ENCODE measurements at places on chromosomes 12 and 14. TPM values are rescaled to one million over a fixed set of nuclear protein-coding genes. Genes with fewer than 3 reads are reported as not detected.

- no peak overlapping the region for H3K4me3 ChIP-seq
- H3K27me3 ChIP-seq, result no peaks in the 10 kb centered on the region
- no peak overlapping the region for H3K27ac ChIP-seq
- no peaks in the 10 kb centered on the region for H3K4me1 ChIP-seq
- no peak for DNase-seq
Observed at GRCh38 chr12:69994724-69995173, 169.7 kb downstream of the MYRFL start.

The DCAF11 gene
- total RNA-seq, result 48.8 TPM

DNA sequence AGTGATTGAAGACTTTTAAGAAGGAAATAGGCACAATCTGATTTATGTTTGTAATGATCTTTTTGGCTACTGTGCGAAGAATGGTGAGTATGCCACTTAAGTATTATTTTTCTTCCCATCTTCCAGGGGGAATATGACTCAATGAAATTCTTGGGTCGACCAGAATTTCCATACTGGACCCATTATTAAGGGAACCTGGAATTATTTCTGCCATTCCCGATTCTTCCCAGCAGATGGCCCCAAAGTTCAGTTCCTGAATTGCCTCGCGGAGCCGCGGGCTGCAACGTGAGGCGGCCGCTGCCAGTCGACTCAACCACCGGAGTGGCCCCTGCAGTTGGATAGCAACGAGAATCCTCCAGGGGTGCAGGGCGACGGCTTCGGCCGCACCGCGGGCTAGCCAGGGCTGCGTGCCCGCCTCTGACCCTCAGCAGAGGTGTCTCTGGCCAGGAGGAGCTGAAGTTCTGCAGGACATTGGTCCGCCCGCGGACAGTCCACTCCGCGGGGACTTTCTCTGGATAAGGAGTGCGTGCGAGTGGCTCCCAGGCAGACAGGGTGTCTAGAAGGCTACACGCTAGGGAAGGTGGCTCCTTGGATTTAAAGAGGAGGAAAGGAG is 628 bp upstream of the TSHR start:
- no peaks in the 10 kb centered on the region for H3K4me1 ChIP-seq
- H3K4me3 ChIP-seq, result peak overlapping the region; percentile 70
- peaks cover 76% of the 10 kb centered on the region for H3K27me3 ChIP-seq
- no peak overlapping the region for H3K27ac ChIP-seq
- DNase-seq, result peak; percentile 75

The TMEM233 gene
- total RNA-seq, result not detected

The TSHR gene
- total RNA-seq, result not detected

DNA sequence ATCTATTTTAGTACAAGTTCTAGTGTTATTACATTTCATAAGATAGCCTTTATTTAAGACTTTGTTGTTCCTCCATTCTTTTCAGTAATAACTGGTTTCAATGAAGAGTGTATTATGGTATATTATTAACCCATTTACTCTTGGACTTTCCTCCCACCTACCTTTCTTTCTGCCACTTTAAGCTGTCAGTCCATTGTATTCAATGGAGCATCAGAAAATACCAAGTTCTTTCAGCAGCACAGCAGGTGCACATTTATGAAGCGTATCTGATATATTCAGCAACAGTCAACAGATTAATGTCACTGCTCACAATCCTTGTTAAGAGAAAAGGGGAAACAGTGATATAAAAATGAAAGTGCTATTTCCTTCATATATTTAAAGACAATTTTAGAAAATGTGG is 660.9 kb downstream of the C12orf50 start:
- H3K27me3 ChIP-seq, result no peaks in the 10 kb centered on the region
- no peak overlapping the region for H3K4me3 ChIP-seq
- H3K27ac ChIP-seq, result no peak overlapping the region

The KRT6C gene
- 0.19 TPM for total RNA-seq

DNA sequence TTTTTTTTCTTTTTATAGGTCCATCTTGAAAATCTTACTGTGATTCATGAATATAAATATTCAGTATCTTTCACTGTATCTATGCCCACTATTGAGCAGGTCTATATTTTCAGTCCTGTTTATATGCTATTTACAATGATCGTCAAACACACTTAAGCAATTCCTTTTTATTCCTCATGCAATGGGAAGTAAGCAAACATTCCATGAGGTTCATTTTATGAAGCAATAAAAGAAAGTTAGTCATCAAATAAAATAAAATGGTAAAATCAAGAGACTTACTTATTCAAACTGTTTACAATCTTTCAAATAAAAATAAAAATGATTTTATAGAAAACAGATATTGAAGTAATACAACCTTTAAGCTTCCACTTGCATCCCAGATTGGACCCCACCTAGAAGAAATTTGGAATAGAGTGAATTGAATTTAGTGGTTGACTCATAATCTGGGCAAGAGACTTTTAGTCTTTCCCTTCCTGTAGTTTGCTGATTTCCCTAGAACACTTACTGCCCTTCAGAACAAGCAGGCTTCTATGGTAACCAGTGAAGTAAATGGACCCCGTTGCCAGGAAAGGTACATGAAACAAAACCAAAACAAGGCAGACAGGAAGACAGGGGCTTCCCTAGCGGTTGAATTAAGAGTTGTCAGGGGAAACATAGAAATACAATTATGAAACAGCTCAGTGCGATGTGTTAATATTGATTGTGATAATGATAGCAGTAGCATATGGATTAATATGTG is 241.0 kb upstream of the ATP2B1 start:
- peak overlapping the region; percentile 13 for H3K4me3 ChIP-seq
- H3K27me3 ChIP-seq, result no peaks in the 10 kb centered on the region
- DNase-seq, result peak; percentile 91
- H3K36me3 ChIP-seq, result no peaks in the 10 kb centered on the region

The MYO1H gene
- not detected for total RNA-seq

The LHX5 gene
- not detected for total RNA-seq

DNA sequence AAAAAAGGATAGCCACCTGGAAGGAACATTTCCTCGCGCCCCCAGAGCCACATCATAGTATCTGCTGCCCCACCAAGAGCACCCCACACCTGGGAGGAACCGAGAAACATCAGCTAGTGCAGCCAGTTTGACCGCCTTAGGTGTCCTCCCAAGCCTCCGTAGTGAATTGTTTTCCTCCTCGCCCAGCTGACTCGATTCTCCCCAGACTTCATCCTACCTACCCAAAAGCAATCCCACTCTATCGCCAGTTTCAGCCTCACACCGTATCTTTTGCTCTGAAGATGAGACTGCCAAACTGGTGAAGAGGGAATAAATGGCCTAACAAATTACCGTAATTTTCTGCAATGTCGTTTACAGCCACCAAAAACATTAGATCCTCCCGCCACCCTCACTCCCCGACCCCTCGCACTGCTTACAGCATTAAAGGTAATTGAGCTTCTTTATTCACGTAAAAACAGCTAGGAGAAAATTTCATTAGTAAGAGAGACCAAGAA is 1.2 kb upstream of the SLC11A2 start:
- H3K27ac ChIP-seq, result no peak overlapping the region
- H3K4me1 ChIP-seq, result peaks cover 27% of the 10 kb centered on the region
- no peaks in the 10 kb centered on the region for H3K36me3 ChIP-seq
- H3K27me3 ChIP-seq, result no peaks in the 10 kb centered on the region

DNA sequence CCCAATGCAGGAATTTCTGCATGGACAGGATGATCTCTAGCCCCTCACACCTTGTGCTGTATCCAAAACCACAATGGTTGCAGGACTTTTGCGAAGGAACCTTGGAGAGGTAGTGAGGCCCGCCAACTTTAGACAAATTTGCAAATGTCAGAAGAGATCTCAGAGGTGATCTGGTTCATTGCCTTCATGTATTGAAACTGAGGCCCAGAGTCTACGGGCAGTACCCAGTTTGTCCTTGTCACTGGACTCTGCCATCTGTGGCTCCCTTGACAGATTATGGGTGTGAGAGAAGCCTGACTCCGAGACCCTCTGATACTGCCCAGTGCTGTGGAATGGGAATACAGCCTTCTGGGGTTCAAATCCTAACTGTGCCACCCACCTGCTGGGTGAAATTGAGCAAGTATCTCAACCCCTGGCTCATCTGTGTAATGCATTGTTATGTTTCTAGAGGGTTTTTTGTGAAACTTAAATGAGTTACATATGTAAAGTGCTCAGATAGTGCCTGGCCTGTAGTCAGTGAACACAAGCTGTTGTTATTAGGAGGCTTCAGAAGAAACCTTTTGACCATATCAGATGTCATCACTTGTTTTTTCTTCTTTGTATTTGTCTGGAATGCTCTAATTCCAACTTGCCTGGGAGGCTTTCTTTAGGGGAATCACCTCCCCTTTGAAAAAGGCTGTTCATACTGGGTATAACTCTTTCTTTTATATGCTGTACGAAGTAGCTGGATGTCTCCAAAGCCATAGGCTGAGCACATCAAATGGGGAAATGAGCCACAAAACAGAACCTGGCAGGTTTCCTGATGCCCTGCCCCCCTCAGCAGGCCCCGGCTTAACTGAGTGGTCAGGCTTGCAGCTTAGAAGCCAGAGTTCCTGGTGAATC is 71.4 kb upstream of the SRSF5 start:
- no peaks in the 10 kb centered on the region for H3K27me3 ChIP-seq
- peaks cover 5% of the 10 kb centered on the region for H3K36me3 ChIP-seq

The LPAR5 gene
- 2.5 TPM for total RNA-seq

The GALNT8 gene
- not detected for total RNA-seq

GRCh38 chr14:92400579-92401444 is 77.8 kb downstream of the SLC24A4 start:
- no peak overlapping the region for H3K4me3 ChIP-seq
- no peaks in the 10 kb centered on the region for H3K27me3 ChIP-seq
- no peak for DNase-seq
- H3K27ac ChIP-seq, result no peak overlapping the region

The MBD6 gene
- total RNA-seq, result 96.5 TPM
